ENCODE measurements at places on chromosomes 3 and 15. TPM values are rescaled to one million over a fixed set of nuclear protein-coding genes. Genes with fewer than 3 reads are reported as not detected.

OR5K2 gene
- total RNA-seq = not detected

FOXB1 gene
- not detected for total RNA-seq

CCDC54 gene
- total RNA-seq = not detected

KNG1 gene
- not detected for total RNA-seq

DNA sequence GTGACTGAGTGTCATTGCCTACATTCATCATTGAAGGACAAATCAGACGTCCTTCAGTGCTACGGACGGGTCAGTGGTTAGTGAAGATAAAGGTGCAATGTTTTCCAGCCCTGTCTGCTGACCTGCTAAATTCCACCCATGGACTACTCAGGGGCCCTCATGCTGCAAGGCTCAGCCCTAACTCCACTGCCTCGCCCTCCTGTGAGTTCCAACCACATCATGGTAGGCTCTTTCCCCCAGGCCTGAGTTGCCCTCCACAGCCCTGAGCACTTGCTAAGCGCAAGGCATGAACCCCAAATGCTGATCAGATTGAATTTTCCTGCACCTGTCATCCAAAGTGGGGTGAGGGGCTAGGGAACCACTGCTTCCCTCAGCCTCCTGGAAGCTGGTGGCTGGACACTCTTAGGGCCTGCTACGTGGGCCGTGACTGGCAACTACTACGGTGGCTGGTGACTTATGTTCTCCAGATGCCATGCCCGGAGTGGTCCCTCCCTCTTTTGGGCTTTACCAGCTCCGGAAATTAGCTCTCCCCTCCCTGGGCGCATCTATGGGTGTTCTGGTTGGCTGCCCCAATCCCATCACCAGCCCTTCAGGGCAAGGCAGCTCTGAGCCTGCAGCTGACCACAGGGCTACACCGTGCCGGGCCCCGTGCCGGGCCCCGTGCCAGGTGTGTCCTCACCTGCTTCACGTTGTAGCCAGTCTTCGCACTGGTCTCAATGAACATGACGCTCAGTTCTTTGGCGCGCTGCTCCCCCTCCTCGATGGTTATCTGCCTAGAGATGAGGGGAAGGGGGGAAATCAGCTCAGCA lies 32.1 kb downstream of the SRPRB start:
- DNase-seq = peak; percentile 77

DNA sequence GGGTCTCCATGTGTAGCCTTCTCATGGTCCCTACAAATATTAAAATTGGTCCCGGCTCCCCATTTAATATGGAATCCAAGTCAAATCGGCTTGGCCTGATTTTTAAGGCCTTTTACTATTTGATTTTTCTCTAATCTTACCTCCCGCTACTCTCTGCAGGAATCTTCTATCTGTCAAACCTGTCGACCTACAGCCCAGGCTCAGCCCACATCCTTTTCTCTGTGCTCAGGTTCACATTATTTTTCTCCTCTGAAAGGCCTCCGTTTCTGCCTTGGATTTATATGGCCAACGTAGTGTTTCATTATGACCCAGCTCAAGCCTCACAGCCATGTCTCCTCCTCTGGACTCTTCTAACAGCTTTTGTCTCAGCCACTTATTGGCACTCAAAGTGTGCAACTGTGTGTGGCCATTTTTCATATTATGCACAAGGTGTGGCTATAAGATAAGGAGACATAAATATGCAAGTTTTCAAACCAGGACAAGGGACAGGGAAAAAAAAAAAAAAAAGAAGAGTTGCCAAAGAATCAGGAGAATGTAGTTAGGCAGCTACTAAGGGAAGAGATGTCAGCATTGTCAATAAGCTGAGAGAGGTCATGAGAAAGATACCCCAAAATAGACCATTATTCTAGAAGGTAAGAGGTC lies 2.1 kb upstream of the GLCE start:
- DNase-seq = no peak

DNA sequence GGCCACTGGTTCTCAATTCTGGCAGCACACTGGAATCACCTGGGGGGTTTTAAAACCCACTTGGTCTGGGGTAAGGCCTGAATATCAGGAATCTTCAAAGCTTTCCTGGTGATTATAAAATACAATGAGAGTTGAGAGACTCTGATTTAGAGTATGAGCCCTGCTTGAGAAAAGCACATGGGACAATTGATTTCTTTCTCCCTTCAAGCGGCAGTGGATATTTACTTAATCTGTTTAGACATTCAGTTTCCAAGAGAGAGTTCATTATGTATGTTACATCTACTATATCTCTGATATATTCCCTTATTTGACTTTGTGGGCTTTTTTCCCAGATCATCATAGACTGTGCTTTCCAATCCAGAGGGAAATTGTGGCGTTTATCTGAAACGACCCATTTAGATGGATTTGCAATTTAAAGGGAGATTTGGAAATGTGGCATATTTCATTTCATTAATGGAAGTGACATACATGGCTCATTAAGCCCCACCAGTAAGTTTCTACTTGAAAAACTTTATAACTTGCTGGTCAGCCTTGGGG lies 171.2 kb upstream of the PFN2 start:
- DNase-seq = no peak

GRCh38 chr3:126781406-126781805 lies 77.4 kb downstream of the CHCHD6 start:
- DNase-seq = no peak

DNA sequence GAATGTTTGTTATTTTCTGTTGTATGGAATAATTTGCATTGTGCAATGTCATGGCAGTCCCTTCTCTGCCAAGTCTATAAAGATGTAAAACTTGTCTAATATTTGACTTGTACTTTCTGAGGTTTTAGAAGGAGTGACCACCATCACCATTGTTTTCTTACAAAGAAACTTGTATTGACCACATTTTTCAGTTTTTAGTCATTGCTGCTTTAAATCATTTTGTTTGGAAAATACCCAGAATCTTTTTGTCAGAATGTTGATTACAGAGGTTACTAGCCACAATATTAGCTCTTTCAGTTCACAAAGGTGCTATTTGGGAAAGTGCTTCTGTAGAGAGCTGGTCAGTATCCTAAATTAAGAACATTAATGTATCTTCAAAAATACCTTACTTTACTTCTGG lies 532.4 kb upstream of the GBE1 start:
- DNase-seq = no peak

GRCh38 chr3:150710097-150710496 lies 6.4 kb upstream of the ERICH6 start:
- no peak for DNase-seq

- no peak for DNase-seq
Measured at GRCh38 chr3:35291471-35292236, 347.7 kb upstream of the ARPP21 start.

- DNase-seq = no peak
Measured at GRCh38 chr3:98343647-98344507, 9.8 kb upstream of the OR5K4 start.

GRCh38 chr3:184786280-184786941 lies 25.6 kb upstream of the VPS8 start:
- no peak for DNase-seq

- no peak for DNase-seq
Measured at GRCh38 chr3:32041316-32041715, 59.8 kb downstream of the ZNF860 start.

GRCh38 chr3:127630811-127631714 lies 2.1 kb downstream of the PODXL2 start:
- no peak for DNase-seq

- no peak for DNase-seq
Measured at GRCh38 chr15:56929399-56929798, 11.0 kb downstream of the TCF12 start.

DNA sequence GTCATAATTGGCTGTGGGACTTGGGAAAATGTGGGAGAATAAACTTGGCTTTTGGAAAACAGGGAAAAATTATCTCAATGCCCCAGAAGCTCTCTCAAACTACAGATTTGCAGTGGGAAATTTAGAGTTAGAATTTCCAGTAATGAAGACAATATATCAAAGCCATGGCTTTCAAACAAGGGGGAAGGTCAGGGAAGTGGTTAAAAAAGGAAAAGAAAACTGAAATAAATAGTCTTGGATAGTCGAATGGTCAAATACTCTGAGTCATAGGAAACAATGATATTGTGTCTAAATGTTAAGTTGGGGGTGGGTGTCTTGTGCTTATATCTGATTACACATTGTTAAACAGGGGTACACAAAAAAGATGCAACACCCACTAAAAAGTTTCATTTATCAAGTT lies 272.4 kb upstream of the COL8A1 start:
- no peak for DNase-seq

DNA sequence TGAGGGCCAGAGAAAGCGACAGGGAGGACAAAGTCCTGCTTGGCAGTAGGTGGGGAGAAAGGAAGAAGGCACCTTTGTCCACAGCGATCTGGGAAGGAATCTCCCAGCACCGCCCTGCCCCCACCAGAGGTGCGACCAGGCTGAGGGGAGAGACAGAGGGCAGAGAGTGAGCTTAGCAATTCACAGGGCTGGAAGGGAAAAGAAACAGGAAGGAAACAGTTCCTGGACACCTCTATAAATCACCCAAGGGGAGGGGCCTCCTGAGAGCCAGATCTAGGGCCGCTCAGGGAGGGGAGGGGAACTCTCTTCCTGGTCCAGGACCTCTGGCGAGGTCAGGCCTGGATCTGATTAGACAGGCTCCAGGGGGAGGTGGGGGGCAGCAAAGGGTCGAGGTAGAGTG lies 35.4 kb downstream of the RNU5B-1 start:
- DNase-seq = no peak

Data from vagina (tissue), 2 donors.